ENCODE measurements at places on chromosomes 5 and 9.
A peak's percentile ranks its signal among the peaks of the same experiment; 100 is the strongest.

DNA sequence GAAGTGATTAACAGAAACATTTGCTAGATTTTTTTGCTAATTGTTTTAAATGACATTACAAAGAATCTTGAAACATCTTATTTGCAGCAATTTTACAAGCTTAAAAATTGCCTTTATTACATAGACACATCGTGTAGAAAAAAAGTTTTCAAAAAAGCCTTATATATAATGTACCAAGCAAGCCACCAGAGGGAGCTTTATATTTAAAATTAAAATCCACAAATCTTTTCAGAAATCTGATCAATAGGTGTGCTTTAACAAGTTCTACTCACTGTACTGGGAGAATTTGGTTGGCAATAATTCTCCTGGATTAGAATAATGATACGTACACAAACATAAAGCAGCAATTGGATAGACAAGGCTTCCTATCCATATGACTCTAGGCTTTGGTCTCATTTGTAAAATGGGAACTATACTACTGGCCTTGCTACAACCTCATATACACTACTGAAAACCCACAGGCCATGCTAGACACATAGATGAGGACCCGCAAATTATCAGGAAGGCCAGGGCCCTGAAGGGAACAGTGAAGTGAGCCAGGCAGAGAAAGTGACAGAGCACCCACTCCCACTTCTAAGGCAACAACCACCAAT, 4.8 kb downstream of the PSMB7 start:
- DNase-seq = peak; percentile 19

DNA sequence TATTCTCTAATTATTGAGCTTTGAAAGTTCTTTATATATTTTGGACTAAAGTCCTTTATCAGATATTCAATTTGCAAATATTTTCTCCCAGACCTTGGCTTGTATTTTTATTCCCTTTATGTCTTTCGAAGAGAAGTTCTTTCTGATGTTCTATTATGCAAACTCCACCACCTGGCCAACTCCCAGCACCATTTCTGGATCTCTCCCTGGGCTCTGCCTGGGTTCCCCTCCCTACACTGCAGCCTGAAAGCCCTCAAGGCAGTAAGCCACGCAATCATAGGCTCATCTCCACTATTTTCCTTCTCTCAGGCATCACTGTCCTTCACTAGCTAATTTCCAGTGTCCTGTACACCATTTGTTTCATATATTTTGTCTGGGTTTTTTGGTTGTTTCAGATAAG, 76.1 kb downstream of the GRAMD2B start:
- DNase-seq = no peak

- peak; percentile 33 for DNase-seq
These were observed 73.0 kb downstream of the EHMT1 start for GRCh38 chr9:137691646-137692351.

DNA sequence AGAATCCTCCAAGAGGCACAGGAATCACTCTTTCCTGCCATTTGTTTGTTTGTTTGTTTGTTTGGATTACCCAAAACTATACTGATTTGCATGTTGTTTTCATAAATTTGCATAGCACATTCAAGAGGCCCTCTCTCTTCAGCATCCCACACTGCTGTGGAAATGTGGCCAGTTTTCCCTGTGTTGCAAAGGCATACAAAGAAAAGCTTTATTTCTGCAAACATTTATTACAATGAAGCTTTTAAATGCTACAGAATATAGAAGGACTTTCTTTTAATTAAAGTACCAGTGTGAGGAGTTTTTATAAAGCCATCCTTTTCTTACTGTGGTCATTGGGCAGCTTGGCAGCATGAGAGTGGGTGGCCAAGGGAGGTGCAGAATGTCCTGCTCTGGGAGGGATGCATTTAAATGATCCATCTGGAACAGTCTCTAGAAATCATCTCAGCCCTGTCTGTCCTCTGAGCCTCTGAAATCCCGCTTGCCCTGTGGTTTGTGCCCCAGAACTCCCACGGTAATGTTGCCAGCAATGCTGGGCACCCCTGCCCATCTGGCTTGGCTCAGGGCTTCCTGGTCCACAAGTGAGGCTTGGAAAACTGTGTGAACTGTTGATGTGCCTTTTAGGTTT, 356.8 kb upstream of the KIF2A start:
- DNase-seq = no peak

DNA sequence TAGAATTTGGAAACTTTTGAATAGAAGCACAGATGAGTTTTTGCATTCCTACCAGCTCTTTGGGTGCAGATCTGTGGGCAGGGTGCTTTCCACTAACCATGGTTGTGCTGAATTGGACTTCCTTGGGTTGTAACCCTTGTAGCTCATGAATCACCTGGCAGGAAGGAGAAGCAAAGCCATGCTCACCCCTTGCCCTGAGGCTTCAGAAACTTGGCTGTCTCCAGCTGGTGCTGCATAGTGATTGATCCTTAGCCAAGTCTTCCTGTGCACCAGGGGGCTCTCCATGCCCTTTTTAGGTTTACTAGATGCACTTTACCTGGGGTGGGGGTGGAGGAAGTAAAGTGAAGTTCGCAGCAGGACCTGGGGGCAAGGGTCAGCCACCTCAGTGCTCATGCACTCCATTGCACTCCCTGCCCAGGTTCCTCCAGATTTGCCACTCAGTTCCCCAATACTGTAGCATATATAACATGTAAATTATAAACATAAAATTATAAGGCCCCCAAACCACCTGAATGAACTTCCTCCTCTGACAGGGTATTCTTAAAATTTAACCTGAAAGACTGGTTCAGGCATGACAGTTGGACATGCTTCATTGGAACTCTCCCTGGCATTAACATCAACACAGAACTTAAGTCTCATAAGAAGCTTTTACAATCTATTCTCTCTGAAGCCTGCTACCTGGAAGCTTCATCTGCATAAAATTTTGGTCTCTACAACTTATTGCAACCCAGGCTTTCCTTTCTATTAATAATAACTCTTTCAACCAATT, 25.8 kb upstream of the IFNA14 start:
- peak; percentile 3 for DNase-seq

DNA sequence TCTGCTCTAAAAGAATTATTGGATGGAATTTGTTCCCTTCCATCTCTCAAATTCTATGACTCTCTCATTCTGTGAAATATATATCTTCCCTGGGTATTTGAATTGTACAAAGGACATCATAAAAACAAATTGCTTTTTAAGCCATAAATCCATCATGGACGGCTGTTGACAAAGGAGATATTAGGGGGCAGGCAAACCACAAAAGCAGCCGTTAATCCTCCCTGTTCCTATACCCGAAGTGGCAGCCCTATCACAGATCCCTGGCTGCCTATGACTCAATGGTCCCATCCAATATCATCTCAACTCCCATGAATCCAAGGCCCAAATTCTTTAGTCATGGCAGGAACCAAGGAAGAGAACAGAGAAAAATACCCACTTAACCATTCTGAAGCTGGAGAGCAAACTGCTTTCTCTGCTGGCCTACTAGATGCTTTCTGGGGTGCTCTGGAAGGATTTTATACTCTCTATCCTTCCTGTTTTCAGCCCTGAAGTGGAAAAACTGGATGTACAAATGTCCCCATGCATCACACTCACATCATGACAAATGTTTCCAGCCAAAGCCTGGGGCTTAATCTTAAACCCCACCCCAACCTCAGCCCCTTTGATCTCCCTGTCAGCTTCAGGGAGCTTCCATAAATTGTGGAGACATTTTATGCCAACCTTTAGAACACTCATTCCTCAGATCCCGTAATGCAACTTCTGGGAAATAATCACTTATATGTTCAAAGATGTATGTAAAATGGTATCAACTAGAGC, 59.5 kb downstream of the FAM114A2 start:
- DNase-seq = no peak

GRCh38 chr9:15846611-15847010, 293.8 kb downstream of the CCDC171 start:
- no peak for DNase-seq

DNA sequence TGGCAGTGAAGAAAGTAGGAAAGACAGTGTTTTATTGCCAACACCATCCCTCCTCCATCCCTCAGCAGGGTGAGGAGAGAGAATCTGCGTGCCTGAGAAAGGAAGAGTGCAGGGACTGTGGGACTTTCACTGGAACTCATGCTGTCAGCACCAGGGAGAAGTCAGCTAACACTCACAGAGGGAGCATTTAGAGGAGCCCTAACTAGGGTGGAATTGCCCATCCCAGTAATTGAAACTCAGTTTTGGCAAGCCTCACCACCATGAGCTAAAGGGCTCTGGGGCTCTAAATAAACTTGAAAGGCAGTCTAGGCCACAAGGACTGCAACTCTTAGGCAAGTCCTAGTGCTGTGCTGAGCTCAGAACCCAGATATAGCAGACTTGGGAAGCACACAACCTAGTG, 622.3 kb downstream of the SEMA5A start:
- no peak for DNase-seq

DNA sequence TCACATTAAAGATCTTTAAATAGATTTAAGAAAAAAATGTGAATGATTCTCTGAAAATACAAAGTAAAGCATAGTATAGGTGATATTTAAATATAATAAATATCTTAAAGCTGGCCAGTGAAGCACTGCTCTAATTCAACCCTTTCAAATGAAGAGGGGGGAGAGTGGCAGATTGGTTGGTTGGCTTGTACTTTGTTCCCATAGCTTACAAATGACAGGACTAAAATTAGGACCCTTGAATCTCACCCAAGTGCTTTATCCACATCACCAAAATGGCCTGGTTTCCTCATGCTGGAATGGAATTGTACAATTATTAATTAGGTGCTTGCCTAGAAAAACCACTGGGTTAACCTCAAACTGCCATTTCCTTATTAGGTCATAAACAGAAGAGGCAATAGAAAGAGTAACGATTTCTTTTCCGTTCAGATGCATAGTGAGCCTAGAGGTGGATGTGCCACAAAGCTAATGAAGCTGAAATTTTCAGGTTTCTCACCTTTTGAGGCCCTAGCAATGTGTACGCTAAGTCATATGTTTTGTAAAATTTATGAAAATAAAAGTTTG, 354.5 kb upstream of the CDH6 start:
- DNase-seq = no peak

DNA sequence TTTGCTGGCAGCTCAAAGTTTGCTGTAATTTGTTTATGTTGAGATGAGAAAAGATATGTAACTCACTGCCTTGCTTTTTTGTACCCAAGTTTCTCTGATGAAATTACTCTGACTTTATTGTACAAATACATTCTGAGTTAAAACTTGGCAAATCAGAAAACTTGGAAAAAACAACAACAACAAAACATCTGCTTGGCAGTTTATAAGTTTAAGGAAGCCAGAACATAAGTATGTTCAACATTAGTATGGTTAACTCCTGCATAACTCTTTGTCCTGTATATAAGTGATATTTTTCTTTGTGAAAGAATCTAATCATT, 233.1 kb downstream of the MAST4 start:
- no peak for DNase-seq

GRCh38 chr9:89388084-89388867, 70.0 kb downstream of the SECISBP2 start:
- DNase-seq = no peak

GRCh38 chr9:89410022-89410421, 87.9 kb downstream of the SEMA4D start:
- no peak for DNase-seq

DNA sequence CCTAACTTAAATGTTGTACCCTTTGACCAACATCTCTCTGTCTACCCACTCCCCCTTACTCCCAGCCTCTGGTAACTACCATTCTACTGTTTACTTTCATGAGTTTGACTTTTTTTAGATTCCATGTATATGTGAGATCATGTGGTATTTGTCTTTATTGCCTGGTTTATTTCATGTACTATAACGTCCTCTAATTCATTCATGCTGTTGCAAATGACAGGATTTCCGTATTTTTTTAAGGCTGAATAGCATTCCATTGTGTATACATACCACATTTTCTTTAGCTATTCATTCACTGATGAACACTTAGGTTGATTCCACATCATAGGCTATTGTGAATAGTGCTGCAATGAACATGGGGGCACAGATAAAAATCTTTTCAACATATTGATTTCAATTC, 11.8 kb upstream of the NDUFB6 start:
- DNase-seq = no peak

- DNase-seq = no peak
These were observed 233.8 kb downstream of the GABRG2 start for GRCh38 chr5:162301356-162301755.

- DNase-seq = no peak
These were observed 263.5 kb downstream of the TMEM38B start for GRCh38 chr9:105957830-105958229.

GRCh38 chr9:114612272-114612923, 1.3 kb downstream of the TMEM268 start:
- DNase-seq = peak; percentile 29

DNA sequence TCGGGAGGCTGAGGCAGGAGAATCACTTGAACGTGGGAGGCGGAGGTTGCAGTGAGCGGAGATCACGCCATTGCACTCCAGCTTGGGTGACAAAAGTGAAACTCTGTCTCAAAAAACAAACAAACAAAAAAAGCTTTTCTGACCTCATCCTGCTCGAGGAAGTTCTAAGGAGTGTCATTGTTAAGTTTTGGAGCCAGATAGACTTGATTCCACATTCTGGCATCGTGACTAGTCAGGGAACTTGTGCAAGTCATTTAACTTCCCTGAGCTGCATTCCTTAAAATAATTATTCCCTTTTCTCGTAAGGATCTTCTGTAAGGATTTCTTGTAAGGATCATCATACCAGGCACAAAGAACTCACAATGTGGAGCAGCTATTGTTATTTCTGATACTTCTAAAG, 26.2 kb downstream of the SNX24 start:
- DNase-seq = no peak

Data from DMS53 (cell line).